Heart left ventricle (tissue), 16 donors: ENCODE measurements at places on chromosomes 12 and 14. TPM values are rescaled to one million over a fixed set of nuclear protein-coding genes. Genes with fewer than 3 reads are reported as not detected.
A peak's percentile ranks its signal among the peaks of the same experiment; 100 is the strongest.

The CPNE6 gene
- 0.52 TPM for total RNA-seq

The CLMN gene
- total RNA-seq = 8.6 TPM

DNA sequence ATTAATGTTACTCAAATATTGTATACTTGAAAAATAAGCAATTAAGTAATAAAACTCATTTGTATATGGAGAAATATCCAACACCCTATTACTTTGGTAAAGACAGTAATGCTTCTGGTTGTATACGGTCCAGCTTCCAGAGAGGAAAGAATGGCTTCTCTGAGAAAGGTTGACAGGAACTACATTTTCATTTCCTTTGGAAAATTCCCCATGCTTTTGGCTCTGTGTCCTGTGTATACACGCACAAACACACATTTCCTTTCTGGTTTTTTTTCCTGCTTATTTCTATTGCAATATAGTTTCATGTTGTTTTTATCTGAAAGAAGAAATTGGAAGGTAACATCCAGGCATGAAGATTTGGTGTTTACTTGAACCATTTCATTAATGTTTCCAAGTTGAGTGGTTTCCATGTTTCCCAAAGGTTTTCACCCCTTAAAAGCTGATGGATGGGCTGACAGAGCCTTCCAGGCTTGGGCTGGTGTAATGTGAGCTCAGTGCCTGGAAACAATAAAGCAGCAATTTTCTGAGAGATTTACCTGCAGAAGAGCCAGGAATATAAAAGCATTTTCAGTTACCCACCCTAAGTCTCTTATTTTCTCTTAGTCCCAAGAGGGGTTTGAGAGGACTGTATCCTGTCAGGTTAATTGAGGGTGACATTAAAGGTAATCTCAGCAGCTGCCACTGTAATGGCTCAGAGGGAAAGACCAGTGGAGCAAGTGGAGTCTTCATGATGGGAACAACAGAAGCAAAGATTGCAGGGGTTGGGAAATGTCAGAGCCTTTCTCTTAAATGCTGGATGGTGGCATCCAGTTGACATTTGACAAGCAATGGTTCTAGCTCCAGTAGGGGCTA lies 33.4 kb upstream of the TMTC1 start:
- H3K36me3 ChIP-seq = no peaks in the 10 kb centered on the region
- H3K27ac ChIP-seq = no peak overlapping the region
- H3K4me3 ChIP-seq = no peak overlapping the region
- H3K27me3 ChIP-seq = no peaks in the 10 kb centered on the region
- H3K4me1 ChIP-seq = no peaks in the 10 kb centered on the region
- no peak for DNase-seq

GRCh38 chr12:52578469-52578868 lies 4.8 kb upstream of the KRT74 start:
- H3K4me3 ChIP-seq = no peak overlapping the region
- peaks cover 4% of the 10 kb centered on the region for H3K27me3 ChIP-seq
- no peak for DNase-seq
- H3K27ac ChIP-seq = no peak overlapping the region

The MIP gene
- not detected for total RNA-seq

GRCh38 chr12:109723311-109723881 lies 9.8 kb downstream of the FAM222A start:
- H3K27me3 ChIP-seq = no peaks in the 10 kb centered on the region
- H3K36me3 ChIP-seq = no peaks in the 10 kb centered on the region
- DNase-seq = peak; percentile 92
- H3K27ac ChIP-seq = peak overlapping the region; percentile 94
- H3K4me3 ChIP-seq = no peak overlapping the region

DNA sequence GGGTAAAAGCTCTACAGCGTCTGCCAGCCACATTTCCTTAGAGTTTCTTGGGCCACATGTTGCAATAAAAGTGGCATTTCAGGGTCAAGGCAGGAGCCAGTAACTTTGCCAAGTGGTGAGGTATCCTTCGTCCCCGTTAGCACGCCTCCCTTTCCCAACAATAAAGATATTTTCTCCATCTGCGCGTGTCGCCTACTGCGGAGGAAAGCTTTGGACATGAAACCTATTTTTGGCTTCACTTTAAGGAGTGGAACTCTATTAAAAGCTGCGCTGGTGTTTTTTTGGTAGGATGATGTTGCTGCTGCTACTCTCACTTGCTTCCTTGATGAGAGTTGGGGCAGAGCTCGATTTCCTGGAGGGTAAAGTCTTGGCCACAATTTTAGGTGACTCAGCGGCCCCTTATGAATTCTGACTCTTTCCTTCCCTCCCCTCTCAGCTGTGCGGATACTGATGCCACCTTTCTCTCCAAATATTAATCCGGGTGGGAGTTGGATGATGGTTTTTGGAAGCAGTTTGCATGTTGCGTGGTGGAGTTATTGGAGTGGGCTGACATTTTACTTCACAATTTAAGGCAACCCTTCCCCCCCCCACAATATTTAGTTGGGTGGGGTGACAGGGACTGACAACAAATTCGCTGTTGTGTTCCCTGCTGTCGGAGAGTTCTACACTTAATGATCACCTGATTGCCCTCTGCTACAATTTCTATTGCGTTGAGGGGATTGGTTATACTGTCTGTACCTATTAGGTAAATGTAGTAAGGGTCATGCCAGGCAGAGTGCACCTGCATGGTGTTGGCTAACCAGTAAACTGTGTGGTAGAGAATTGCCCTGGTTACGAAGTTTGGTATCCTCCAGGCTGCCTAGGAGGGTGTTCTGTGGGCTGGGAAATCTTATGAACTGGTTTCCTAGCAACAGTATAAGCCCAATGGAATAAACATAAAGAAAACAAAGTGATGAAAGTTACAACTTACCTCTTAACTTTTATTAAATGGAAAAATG lies 1.1 kb downstream of the CCDC91 start:
- H3K36me3 ChIP-seq = no peaks in the 10 kb centered on the region
- H3K4me3 ChIP-seq = peak overlapping the region; percentile 55
- H3K4me1 ChIP-seq = peaks cover 17% of the 10 kb centered on the region
- DNase-seq = peak; percentile 39
- peak overlapping the region; percentile 99 for H3K27ac ChIP-seq
- no peaks in the 10 kb centered on the region for H3K27me3 ChIP-seq

The KLRF1 gene
- 0.32 TPM for total RNA-seq

The KRT75 gene
- not detected for total RNA-seq

The C14orf39 gene
- total RNA-seq = not detected

- no peaks in the 10 kb centered on the region for H3K27me3 ChIP-seq
- no peak for DNase-seq
- H3K36me3 ChIP-seq = peaks cover 4% of the 10 kb centered on the region
Observed at GRCh38 chr12:76495556-76495955, 64.0 kb downstream of the OSBPL8 start.
